ENCODE measurements at places on chromosomes 3 and 15.

GRCh38 chr3:5011555-5012256 is 32.5 kb downstream of the BHLHE40 start:
- no peak for DNase-seq

- DNase-seq = no peak
Observed at GRCh38 chr3:79250746-79251145, 517.1 kb downstream of the ROBO1 start.

DNA sequence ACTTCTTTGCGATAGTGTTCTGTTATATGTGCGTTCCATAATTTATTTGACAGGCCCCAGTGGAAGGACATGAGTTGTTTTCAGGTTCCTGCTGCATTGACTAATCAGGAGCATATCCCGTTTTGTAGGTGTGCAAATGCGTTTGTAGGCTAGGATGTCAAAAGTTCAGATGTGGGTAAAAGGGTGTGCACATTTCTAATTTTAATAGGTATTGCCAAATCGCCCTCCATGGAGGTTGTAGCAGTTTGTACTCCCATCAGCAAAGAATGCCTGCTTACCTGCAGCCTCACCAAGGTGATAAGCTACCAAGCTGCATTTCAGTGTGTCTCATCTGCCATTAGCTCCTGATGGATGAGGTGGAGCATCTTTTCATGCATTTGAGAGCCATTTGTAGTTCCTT is 36.3 kb downstream of the KLF13 start:
- no peak for DNase-seq

DNA sequence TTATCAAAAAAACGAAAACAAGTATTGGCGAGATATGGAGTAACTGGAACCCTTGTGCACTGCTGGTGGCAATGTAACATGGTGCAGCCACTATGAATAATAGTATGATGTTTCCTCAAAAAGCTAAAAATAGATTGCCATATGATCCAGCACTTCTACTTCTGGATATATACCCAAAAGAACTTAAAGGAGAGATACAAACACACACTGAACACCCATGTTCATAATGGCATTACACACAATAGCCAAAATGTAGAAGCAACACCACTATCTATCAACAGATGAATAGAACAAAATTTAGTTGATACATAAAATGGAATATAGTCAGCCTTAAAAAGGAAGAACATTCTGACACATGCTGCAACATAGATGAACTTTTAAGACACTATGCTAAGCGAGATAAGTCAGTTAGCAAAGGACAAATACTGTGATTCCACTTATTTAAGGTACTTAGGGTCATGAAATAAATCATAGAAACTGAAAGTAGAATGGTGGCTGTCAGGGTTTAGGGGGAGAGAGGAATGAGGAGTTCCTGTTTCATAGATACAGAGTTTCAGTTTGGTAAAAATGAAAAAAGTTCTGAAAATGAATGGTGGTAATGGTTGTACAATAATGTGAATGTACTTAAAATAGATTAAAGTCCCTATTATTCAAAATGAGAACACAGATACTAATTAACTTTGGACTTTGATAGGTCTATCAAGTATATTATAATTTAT is 59.4 kb upstream of the IMPG2 start:
- no peak for DNase-seq

GRCh38 chr15:68209735-68210408 is 4.7 kb upstream of the CALML4 start:
- DNase-seq = peak; percentile 47

- DNase-seq = no peak
Observed at GRCh38 chr3:56790016-56790821, 11.5 kb downstream of the ARHGEF3 start.

DNA sequence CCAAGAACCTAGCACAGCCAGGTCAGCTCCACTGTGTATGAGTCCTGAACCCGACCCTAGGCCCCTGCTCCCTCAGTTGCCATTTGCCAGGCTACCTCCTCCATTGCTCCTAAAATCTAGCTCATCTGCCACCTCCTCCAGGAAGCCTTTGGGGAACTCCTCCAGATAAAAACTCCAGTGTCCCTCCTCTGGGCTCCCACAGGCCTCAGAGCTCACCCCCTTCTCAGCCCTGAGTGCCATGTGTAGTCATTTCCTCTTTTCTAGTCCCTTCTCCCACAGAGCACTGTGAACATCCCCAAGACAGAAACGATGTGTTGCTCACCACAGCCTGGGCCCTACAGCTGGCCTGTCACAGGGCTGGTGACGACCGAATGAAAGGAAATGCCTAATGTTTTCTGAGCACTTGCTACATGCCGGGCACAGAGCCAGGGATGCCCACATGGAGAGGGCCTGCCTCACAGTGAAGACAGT is 61.0 kb downstream of the IQSEC1 start:
- no peak for DNase-seq
